ENCODE measurements at places on chromosomes 5 and 9. TPM values are rescaled to one million over a fixed set of nuclear protein-coding genes. Genes with fewer than 3 reads are reported as not detected.
A peak's percentile ranks its signal among the peaks of the same experiment; 100 is the strongest.

The IL4 gene
- total RNA-seq: not detected

The CCDC171 gene
- total RNA-seq: 1.9 TPM

The CERT1 gene
- total RNA-seq: 49.5 TPM

The ORM2 gene
- not detected for total RNA-seq

The OTP gene
- not detected for total RNA-seq

The RLN1 gene
- 1.2 TPM for total RNA-seq

- no peaks in the 10 kb centered on the region for H3K27me3 ChIP-seq
- no peak for DNase-seq
- H3K27ac ChIP-seq: no peak overlapping the region
- H3K36me3 ChIP-seq: peaks cover 15% of the 10 kb centered on the region
These were observed 2.0 kb downstream of the PIK3R1 start for GRCh38 chr5:68217528-68217927.

DNA sequence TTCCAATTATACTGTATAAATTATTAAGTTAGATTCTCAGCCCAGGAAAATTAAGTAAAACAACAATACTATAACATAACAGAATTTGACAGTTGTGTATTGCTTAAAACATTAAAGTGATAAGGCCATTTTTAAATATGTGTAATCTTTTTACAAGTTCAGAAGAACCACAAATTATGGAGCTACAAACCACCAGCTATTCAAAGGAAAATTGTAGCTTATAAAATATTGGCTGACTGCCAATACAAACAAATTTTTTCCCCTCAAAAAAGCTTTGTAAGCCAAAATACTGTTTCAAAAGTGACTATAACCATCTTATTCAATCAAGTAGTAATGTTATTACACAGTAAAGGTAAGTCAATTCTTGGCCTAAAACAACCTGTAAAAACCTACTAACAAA lies 21.9 kb downstream of the STRBP start:
- H3K27ac ChIP-seq: peak overlapping the region; percentile 25
- H3K4me1 ChIP-seq: peaks cover 82% of the 10 kb centered on the region
- no peak overlapping the region for H3K4me3 ChIP-seq
- no peak for DNase-seq
- no peaks in the 10 kb centered on the region for H3K27me3 ChIP-seq
- H3K36me3 ChIP-seq: peaks cover 22% of the 10 kb centered on the region

- H3K36me3 ChIP-seq: no peaks in the 10 kb centered on the region
- no peak for DNase-seq
- no peaks in the 10 kb centered on the region for H3K27me3 ChIP-seq
- H3K4me1 ChIP-seq: no peaks in the 10 kb centered on the region
- H3K4me3 ChIP-seq: no peak overlapping the region
These were observed 8.4 kb upstream of the RGS3 start for GRCh38 chr9:113454914-113455761.

DNA sequence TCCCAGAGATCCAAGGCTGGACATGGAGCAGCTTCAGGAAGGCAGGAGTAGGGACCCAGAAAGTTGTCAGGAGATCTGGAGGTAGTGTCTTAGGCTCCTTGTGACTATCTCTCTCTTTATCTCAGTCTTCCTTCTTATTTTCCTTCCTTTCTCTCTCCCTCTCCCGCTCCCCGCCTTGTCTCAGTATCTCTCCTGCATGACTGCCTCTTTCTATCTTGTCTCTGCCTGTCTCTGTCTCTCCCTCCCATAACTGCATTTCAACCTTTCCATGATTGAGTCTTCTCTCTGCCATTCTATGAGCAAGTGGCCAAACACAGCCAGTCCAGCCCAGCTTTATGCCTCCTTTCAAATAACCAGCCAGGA lies 61.0 kb upstream of the NEK6 start:
- peaks cover 59% of the 10 kb centered on the region for H3K4me1 ChIP-seq
- H3K27me3 ChIP-seq: no peaks in the 10 kb centered on the region
- no peaks in the 10 kb centered on the region for H3K36me3 ChIP-seq
- H3K27ac ChIP-seq: peak overlapping the region; percentile 96

DNA sequence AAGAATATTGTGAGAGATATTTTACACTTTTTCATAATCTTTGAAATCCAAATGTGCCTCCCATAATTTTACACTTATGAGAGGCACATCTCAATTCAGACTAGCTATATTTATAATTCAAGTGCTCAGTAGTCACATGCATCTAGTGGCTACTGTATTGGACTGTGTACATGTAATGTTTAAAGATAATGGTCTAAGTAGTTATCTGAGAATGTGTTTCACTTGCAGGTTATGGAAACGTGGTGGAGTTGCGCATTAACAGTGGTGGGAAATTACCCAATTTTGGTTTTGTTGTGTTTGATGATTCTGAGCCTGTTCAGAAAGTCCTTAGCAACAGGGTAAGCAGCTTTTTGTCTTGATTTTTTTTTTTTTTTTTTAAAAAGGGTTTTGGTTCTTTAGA lies 28.8 kb downstream of the G3BP1 start:
- H3K27me3 ChIP-seq: no peaks in the 10 kb centered on the region
- no peak overlapping the region for H3K4me3 ChIP-seq
- peaks cover 87% of the 10 kb centered on the region for H3K36me3 ChIP-seq
- no peak overlapping the region for H3K27ac ChIP-seq

- peak overlapping the region; percentile 38 for H3K4me3 ChIP-seq
- peak; percentile 70 for DNase-seq
- peaks cover 27% of the 10 kb centered on the region for H3K27me3 ChIP-seq
These were observed 7.2 kb downstream of the SOWAHA start for GRCh38 chr5:132820162-132820754.

- DNase-seq: peak; percentile 64
- no peak overlapping the region for H3K27ac ChIP-seq
- H3K4me3 ChIP-seq: no peak overlapping the region
- no peaks in the 10 kb centered on the region for H3K36me3 ChIP-seq
- H3K4me1 ChIP-seq: no peaks in the 10 kb centered on the region
These were observed 19.2 kb upstream of the SHB start for GRCh38 chr9:38088006-38088925.

GRCh38 chr9:100466829-100467221 lies 6.1 kb upstream of the TMEFF1 start:
- DNase-seq: no peak
- no peak overlapping the region for H3K27ac ChIP-seq
- peaks cover 4% of the 10 kb centered on the region for H3K27me3 ChIP-seq
- no peaks in the 10 kb centered on the region for H3K36me3 ChIP-seq
- H3K4me1 ChIP-seq: no peaks in the 10 kb centered on the region

GRCh38 chr5:165502893-165503691 lies 1997.7 kb downstream of the MAT2B start:
- H3K27me3 ChIP-seq: no peaks in the 10 kb centered on the region
- no peaks in the 10 kb centered on the region for H3K4me1 ChIP-seq
- no peak overlapping the region for H3K27ac ChIP-seq
- no peak overlapping the region for H3K4me3 ChIP-seq
- no peaks in the 10 kb centered on the region for H3K36me3 ChIP-seq

DNA sequence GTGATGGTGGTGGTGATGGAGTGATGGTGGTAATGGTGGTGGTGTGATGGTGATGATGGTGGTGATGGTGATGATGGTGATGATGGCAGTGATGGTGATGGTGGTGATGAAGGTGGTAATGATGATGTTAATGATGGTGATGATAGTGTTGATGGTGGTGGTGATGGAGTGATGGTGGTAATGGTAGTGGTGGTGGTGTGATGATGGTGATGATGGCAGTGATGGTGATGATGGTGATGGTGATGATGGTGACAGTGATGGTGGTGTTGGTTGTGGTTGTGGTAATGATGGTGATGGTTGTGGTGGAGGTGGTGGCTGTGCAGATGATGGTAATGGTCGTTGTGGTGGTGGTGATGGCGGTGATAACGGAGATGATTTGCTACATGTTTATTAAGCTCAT lies 7.3 kb downstream of the STKLD1 start:
- no peaks in the 10 kb centered on the region for H3K36me3 ChIP-seq
- H3K4me1 ChIP-seq: no peaks in the 10 kb centered on the region
- H3K4me3 ChIP-seq: no peak overlapping the region
- no peak overlapping the region for H3K27ac ChIP-seq
- no peaks in the 10 kb centered on the region for H3K27me3 ChIP-seq

GRCh38 chr5:172420235-172420939 lies 33.9 kb downstream of the SH3PXD2B start:
- H3K4me3 ChIP-seq: no peak overlapping the region
- H3K27me3 ChIP-seq: peaks cover 11% of the 10 kb centered on the region
- no peak for DNase-seq
- no peak overlapping the region for H3K27ac ChIP-seq
- H3K4me1 ChIP-seq: no peaks in the 10 kb centered on the region

DNA sequence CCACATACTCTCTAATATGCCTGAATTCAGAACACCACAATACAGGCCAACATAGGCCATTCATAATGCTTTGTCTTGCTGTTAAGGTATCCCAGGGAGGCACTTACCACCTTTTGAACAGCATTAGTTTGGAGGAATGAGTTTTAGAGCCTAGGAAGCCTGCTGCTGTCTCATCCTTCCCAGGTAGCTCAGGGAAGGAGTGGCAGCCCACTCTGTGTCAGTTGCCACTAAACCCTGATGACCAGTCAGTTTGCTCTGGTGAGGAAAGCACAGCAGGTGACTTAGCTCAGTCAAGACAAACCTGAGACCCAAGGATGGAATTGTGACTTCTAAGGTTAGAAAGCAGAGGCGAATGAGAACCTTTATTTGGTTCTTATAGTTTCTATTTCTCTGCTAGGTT lies 337.4 kb upstream of the ATP10B start:
- no peaks in the 10 kb centered on the region for H3K4me1 ChIP-seq
- no peak overlapping the region for H3K27ac ChIP-seq
- no peak overlapping the region for H3K4me3 ChIP-seq
- H3K27me3 ChIP-seq: no peaks in the 10 kb centered on the region
- no peaks in the 10 kb centered on the region for H3K36me3 ChIP-seq
- DNase-seq: no peak

DNA sequence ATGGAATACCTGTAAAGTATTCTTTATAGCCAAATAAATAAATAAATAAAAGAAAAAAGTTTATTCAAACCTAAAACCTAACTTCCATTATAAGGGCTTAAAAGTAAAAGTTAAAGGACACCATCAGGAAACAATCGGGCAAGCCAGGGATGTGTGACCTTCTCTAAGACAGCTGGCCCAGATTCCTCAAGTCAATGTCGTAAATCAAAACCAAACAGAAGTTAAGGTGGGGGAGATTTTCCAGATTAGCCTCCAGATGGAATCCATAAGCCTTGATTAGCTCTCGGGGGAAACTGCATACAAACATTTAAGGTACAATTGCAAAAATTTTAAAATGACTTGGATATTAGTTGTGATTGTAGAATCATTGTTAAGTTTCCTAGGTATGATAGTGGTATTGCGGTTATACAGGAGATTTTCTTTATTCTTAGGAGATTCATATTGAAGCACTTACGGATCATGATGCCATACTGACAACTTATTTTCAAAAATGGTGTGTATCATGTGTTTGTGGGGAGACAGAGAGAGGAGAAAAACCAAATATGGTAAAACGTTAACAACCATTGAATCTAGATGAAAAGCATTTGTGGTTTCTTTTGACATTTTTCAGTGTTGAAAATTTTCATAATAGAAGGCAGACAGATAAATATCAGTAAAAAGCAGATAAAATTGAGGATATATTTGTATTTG lies 21.5 kb upstream of the MGAT1 start:
- peaks cover 22% of the 10 kb centered on the region for H3K4me1 ChIP-seq
- DNase-seq: no peak
- H3K36me3 ChIP-seq: peaks cover 4% of the 10 kb centered on the region
- H3K27me3 ChIP-seq: no peaks in the 10 kb centered on the region

GRCh38 chr5:91311697-91312501 lies 71.2 kb downstream of the ARRDC3 start:
- peak overlapping the region; percentile 70 for H3K4me3 ChIP-seq
- no peaks in the 10 kb centered on the region for H3K36me3 ChIP-seq
- peaks cover 53% of the 10 kb centered on the region for H3K4me1 ChIP-seq
- DNase-seq: no peak
- peak overlapping the region; percentile 88 for H3K27ac ChIP-seq
- no peaks in the 10 kb centered on the region for H3K27me3 ChIP-seq

DNA sequence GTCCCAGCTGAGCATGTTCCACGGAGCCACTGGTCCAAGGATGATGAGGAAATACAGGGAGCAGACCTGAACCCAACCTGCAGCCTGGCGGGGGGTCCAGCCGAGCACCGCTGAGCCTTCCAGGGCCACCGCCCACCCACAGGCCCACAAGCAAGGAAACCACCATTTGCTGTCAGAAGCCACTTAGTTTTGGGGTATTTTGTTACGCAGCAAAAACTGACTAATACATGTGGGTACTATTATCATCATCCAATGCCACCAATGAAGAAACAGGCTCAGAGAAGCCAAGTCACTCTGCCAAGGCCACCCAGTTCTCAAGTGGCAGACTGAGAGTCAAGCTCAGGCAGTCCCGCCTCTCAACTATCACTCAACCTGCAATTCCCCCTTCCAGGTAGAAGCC lies 48.0 kb upstream of the RXRA start:
- no peak overlapping the region for H3K27ac ChIP-seq
- no peak overlapping the region for H3K4me3 ChIP-seq
- no peak for DNase-seq
- H3K4me1 ChIP-seq: peaks cover 14% of the 10 kb centered on the region
- H3K27me3 ChIP-seq: peaks cover 11% of the 10 kb centered on the region

GRCh38 chr5:35461530-35461929 lies 156.1 kb upstream of the SPEF2 start:
- H3K27ac ChIP-seq: no peak overlapping the region
- H3K4me1 ChIP-seq: no peaks in the 10 kb centered on the region
- H3K36me3 ChIP-seq: no peaks in the 10 kb centered on the region
- no peak for DNase-seq

DNA sequence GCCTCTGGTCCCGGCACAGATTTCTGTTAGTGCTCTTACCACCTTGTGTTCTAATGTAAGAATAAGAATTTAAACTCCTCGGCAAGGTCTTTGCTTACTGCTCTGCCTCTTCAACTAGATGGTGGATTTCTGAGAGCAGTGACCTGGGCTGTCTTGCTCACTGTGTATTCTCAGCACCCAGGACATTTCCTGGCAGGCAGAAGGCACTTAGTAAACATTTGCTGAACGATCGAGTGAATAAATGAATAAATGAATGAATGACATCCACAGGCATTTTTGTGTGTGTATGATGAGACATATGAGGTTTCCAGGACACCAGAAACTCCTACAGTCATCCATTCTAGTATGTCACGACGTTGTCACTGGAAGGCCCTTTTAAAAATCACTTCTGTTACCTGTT lies 143.2 kb downstream of the BOD1 start:
- H3K27me3 ChIP-seq: peaks cover 2% of the 10 kb centered on the region
- no peaks in the 10 kb centered on the region for H3K36me3 ChIP-seq
- DNase-seq: no peak
- H3K4me1 ChIP-seq: no peaks in the 10 kb centered on the region

Measured in activated B cell treated with CpG ODN at 0.5 μM for 24 hours (primary cell).